ENCODE measurements at places on chromosomes 5 and 9.

DNA sequence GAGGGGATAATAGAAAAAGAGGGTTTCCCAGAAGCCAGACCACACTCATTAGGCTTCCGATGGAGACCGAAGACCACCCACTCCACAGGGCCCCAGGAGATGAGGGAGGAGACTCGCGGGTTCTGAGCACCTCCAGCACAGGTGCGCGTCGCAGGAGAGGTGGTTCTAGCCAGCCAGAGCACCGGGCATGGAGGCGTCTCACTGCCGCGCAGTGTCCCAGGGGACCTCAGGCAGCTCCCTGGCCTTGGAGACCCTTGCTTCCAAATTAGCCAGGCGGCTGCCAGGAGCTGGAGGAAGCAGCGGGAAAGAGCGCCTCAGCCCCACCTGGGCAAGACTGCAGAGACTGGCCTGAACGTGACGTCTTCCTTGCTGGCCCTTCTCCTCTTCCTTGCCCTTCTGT, 115.4 kb upstream of the FBXL7 start:
- no peak for DNase-seq

- DNase-seq: no peak
Observed at GRCh38 chr5:79512049-79512448, 1.9 kb downstream of the HOMER1 start.

DNA sequence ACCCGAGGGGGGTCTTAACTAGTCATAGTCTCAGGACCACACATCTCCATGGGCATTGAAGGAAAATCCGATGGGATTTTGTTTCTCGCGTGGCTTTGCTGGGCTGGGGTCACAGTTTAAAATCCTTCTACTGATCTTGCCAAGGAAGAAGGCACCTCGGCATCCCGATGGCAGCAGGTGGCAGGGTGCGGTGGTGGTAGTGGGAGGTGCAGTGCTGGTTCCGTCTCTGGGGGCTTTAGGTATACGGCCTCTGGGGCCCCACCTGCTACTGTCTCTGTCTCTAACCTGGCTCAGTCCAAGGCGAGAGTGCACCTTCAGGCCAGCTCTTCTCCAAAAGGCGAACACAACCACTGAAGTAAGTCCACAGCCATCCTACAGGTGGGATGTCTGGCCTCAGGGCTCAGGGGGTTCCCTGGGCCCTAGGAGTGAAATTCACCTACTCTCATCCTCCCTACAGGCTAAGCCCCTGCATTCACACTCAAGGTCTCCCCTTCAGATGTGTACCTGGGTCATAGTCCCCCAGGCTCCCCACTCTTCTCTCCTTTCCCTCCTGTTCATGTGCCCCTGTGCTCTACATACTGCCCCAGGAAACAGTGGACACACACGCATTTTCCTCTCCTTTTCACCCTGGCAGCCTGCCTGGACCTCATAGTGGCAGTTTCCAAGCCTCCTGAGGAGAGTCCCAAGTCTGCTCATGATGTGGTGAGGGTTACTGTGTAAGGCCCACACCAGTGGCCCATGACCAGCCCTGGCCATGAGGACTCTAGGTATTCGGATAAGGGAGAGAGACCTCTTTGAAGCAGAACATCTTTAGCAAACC, 736 bp upstream of the FCN2 start:
- no peak for DNase-seq

DNA sequence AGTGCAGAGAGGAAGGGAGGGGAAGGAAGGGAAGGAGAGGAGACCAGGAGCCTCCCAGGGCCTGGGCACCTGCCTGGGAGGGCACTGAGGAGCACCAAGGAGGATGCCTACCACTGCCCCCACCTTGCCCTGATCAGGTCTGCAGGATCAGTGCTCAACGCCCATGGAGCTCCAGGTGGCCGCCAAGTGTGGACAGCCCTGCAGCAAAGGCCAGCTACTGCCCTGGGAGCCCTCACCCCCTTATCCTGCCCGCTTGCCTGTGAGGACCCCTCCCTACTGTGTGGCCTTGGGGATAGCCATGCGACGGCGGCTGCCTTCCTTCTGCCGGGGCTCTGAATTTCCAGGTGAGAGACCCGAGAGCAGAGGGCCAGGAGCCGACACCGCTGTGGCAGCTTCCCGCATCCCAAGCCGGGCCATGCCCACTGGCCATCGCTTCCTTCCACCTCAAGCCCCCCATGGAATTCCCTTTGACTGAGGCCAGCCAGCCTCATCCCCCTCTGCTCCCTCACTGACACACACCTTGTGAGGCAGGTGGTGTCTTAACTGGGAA, 12.4 kb downstream of the ADAMTS2 start:
- no peak for DNase-seq

GRCh38 chr9:75588808-75589207, 301.7 kb upstream of the PCSK5 start:
- DNase-seq: no peak

GRCh38 chr5:80409367-80409966, 1.6 kb downstream of the ZFYVE16 start:
- no peak for DNase-seq

- DNase-seq: no peak
Observed at GRCh38 chr5:104965006-104965405, 1402.4 kb upstream of the NUDT12 start.

DNA sequence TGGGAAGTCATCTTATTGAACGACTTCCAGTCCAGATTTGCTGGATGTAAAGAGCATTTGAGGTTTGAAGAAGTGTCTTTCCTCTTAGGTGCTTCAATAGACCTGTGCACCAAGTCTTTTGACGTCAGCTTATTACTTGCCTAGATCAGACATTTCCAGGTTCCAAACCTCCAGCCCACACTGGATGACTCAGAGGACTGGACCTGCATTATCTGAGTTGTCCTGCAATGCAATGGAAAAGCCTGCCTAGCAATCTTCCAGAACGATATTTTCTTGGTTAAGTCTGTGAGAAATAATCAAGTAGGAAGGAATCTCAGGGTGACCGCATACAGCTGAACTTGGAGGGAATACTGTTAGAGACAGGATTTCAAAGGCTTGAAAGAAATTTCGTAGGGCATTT, 147.2 kb upstream of the MOCS2 start:
- DNase-seq: no peak

GRCh38 chr5:131536211-131536826, 98.7 kb downstream of the RAPGEF6 start:
- no peak for DNase-seq

- no peak for DNase-seq
Observed at GRCh38 chr5:109161914-109162683, 247.7 kb downstream of the PJA2 start.

DNA sequence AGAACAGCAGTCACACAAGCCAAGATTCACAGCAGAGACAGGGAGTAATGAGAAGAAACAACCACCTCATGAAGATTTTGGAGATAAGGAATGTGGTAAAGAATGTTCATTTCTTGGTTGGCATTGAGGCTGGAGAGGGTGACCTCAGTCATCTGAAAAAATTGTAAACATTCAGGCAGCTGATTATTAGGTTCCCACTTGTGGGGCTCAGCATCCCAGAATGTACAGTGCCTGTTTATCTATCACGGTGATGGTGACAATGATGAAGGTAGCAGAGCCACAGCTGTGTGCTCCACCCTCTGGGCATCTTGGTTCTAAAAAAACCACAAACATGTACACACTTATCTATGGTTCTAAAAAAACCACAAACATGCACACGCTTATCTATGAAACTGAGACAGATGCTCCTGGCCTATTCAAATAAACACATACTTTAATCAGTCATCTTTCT, 143.9 kb upstream of the MOCS2 start:
- DNase-seq: no peak

DNA sequence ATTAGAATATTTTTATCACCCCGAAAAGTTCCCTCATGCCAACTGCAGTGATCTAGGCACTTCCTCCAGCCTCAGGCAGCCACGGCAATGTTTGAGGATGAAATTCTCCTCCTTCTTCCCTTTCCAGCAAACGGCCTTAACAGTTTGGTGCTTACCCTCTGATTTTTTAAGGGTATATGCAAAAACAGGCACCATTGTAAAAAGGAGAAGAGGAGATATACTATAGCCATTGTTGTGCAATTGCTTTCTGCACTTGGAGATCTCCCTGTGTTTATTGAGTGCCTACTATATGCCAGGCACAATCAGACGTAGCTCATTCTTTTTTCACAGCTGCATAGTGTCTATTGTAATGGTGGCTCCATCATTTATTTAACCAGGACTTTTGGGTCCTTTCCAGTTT, 29.4 kb downstream of the GSN start:
- no peak for DNase-seq

DNA sequence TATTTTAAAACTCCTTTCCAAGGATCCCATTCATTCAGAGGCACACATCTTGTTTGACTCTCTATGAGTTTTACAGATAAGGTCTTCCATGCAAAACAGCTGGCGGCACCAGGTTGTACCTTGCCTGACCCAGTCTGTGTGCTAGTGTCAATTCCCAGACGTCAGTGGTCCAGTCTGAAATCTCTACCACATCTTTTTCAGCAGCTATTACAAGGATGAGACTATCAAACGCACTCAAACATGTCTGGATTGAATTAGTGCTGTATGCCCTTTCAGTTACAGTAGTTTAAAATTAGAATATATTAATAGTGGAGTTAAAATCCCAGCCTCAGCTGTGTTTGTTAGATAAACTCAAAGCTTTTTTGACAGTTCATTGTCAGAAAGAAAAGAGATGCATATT, 11.7 kb downstream of the CDC14B start:
- no peak for DNase-seq

GRCh38 chr9:137582286-137582860, 3.6 kb upstream of the DPH7 start:
- no peak for DNase-seq

GRCh38 chr9:136438548-136439480, 831 bp downstream of the INPP5E start:
- no peak for DNase-seq

GRCh38 chr5:145983446-145983845, 47.1 kb downstream of the SH3RF2 start:
- DNase-seq: no peak

- DNase-seq: no peak
Observed at GRCh38 chr5:51544031-51544785, 161.0 kb downstream of the ISL1 start.

- no peak for DNase-seq
Observed at GRCh38 chr5:14492331-14492964, 89.1 kb upstream of the OTULINL start.

DNA sequence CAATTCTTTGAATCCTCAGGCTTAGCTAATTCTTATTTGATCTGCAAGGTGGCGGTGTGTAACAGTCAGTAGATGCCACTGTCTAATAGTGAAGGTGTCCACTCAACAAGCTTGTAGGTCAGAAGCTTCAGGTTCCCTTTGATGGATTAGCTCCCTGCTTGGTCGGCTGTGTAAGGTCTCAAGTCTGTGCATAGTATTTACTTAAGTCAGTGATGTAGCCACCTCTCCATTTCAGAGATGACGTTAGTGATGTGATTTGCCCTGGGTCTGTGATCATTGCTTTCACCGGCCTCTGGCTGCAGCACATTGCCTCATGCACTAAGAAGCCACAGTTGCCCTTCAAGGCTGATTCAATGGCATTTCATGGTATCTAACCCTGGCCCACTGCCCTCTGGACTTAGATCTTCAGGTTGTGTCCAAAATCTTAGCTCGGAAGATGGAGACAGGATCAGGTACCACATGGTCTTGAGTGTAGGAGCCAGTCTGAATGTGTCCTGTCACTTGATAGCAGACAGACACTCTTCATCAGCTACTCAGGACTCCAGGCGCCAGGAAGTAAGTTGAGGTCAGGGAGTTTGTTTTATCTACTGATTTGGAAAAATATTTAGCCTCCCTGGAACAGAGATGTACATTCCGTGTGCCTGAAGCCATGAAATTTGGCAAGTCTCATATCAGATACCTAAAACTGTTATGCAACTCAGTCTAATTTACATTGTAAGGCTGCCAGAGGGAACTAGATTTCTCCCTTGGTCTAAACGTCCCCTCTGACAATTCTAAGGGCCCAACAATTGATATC, 42.9 kb downstream of the SUB1 start:
- DNase-seq: no peak

- no peak for DNase-seq
Observed at GRCh38 chr9:26158631-26159150, 480.4 kb upstream of the TUSC1 start.

DNA sequence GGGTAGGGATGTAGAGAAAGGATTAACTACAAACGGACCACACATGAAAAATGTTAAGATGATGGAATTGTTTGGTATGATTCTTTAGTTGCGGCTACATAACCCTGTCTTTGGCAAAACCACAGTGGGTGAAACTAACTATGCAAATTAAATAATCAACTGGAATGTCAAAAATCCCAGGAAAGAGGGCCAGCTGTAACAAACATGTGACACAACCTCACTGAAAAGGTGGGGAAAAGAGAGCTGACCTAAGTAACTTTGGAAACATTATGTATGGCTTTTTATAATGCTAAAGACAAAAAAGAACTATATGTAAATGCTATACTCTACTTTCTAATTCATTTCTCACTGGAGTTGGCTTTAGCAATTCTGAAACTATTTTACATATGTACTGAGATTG, 252.0 kb downstream of the MRPS30 start:
- no peak for DNase-seq

GRCh38 chr9:96553070-96553469, 66.6 kb downstream of the CDC14B start:
- DNase-seq: no peak

DNA sequence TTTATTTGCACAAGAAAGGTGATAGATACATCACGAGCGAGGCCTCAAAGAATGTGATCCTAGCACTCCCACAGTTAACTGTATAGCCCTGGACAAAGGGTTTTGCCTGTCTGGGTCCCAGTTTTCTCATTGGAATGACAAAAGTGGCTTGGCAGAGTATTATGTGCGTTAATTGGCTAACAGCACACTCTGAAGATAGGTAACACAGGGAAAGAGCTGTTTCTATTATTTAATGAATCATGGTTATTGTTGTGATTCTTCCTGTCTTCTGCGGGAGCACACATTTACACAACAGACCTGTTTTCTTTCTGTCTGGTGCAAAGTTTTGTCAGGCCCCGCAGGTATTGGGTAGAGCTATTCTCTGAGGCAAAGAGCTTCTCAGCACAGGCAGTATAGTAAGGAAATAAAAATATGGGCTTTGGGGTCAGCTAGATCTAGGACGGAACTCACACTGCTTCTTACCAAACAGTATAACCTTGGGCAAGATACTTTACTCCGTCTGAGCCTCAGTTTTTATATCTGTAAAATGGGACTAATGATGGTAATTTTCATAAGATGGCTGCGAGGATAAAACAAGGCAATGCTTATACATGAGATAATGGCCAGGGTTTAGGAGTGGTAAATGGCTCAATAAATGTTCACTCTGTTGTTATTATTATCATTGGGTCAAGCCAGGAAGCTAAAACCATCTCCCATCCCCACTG, 78.9 kb downstream of the PLAC8L1 start:
- no peak for DNase-seq

Data from DMS79 (cell line).